Stimulated activated CD4-positive, alpha-beta T cell treated with anti-CD3 and anti-CD28 coated beads, TNF-alpha, amount 100 ng/mL, for 1 hour (primary cell): ENCODE measurements at places on chromosomes 1 and 21.

- no peak for DNase-seq
These were observed 32.6 kb upstream of the RD3 start for GRCh38 chr1:211524521-211524920.

DNA sequence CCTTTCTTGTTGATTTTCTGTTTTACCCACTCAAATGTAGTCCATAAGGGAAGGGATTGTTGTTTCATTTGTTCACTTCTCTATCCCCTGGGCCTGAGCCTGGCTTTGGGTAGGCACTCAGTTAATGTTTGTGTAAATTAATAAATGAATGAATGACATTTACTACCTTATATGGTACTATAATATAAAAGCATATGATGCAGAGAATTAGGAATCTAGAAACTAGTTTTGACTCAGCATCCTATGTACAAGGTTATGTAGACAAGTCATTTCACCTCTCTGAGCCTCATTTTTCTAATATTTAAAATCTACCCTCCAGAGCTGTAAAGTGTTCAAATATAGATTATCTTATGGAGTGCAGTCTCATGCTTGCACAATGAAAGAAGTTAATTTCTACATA lies 68.9 kb upstream of the S1PR1 start:
- DNase-seq = no peak

GRCh38 chr1:227604446-227604845 lies 41.1 kb downstream of the ZNF678 start:
- no peak for DNase-seq

GRCh38 chr21:42512346-42513034 lies 1.2 kb upstream of the SLC37A1 start:
- DNase-seq = no peak

- no peak for DNase-seq
These were observed 12.3 kb downstream of the ARHGEF10L start for GRCh38 chr1:17551755-17552234.

DNA sequence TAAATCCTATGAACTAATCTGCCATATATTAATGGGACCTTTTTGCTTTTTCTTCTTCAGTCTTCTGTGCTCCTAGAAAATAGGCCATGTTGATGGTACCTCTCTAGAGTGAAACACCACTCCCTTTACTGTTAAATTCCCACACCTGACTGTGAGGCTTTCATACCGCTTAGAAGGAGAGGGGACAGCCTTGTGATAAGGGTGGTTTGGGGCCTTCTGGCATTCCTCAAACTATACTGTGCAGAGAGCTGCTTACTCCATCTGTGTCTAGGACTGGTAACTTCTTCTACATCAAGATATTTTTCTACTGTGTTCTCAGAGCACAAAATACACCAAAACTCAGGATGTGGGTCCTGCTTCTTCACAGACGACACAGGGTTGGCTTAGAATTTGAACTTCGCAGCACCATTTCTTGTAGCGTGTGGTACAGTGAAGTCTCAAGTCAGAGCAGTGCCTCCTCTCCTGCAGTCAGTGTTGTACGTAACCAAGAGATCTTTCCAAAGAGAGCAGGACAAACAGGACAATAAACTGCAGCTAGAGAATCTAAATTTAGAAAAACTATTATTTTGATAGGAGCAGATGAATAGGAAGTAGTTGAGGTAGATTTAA lies 43.8 kb downstream of the MACO1 start:
- no peak for DNase-seq

DNA sequence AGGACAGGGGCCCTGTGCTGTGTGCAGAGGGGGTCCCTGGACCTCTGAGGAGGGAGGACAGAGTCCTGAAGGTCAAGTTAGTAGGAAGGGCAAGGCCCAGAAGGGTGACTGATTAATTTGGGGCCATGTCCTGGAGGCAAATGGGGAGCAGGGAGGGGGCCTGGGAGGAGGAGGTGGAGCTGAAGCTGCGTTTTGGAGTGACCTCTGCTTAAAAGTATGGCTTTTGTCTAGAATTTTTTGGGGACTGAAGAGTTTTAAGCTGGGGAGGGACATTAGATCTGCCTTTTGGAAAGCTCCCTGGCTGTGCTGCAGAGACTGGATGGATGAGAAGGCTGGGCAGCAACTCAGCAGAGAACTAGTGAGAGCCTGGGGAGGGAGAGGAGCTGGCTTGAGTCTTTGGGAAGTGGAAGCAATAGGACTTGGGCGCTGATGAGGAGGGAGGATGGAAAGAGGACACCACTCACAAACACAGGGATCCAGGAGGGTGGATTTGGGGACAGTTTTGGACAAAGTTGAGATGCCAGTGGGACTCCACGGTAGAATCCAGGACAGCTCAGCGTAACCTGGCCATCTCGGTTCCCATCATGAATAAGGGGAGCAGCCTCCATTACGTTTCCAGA lies 52.9 kb downstream of the ACBD3 start:
- DNase-seq = no peak

DNA sequence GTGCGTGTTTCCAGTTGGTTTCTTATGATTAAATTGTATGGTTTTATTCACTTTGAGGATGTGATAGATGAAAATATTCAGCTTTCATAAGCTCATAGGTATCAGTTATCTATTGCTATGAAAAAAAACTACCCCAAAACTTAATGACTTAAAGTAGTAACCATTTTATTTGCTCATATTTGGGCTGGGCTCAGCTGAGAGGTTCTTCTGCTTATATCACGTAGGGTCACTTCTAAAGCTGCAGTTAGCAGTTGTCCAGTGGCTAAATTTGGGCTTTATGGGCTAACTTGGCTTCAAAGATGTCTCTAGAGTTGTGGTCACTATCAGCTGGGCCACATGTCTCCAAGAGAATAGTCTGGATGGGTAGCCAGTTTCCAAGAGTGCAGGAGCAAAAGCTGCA lies 206.4 kb upstream of the LYPLAL1 start:
- no peak for DNase-seq

DNA sequence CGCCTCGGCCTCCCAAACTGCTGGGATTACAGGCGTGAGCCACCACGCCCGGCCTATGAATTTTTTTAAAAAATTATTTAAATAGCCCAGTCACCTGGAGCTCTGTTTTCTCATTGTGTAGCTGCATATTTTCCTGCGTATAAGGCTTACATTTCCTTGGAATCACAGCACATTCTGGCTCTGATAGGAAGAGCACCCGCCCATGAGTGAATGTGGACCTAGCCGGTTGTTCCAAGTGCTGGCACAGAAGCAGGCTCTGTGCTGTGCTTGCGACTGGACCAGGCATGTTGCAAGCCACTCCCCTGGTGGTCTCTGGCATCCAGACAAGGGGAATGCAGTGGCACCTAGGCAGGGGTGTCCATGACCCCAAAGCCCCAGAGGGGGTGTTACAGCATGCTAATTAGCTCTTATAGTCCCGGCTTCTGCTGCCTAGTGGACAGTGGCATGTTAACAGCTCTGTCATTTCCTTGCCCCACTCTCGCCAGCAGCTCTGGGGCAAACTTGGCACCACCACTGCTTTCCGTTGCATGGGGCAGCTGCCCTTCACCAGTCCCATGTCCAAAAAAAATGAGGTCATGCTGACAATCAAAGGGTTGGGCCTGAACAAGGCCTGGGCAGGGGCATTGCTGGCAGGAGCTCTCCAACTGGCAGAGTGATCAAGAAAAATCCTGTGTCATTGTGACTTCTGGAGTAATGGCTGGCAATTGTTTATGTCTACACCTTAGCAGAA lies 5.2 kb upstream of the VTCN1 start:
- DNase-seq = no peak

- DNase-seq = no peak
These were observed 64.3 kb downstream of the PRKAA2 start for GRCh38 chr1:56709269-56709880.

DNA sequence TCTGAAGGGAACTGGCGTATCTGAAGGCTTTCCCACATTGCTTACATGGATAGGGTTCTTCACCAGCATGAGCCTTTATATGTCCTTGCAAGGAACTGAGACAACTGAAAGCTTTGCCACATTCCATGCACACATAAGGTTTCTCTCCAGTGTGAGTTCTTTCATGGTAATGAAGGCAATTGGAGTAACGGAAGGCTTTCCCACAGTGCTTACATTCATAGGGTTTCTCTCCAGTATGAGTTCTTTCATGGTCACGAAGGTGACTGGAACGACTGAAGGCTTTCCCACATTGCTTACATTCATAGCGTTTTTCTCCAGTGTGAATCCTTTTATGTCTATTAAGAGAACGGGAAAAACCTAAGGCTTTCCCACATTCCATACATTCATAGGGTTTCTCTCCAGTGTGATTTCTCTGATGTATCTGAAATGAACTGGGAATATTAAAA lies 15.0 kb downstream of the ZNF124 start:
- DNase-seq = no peak

GRCh38 chr1:161191971-161192370 lies 6.9 kb downstream of the ADAMTS4 start:
- no peak for DNase-seq

- no peak for DNase-seq
These were observed 10.5 kb downstream of the MIIP start for GRCh38 chr1:12029720-12030339.

DNA sequence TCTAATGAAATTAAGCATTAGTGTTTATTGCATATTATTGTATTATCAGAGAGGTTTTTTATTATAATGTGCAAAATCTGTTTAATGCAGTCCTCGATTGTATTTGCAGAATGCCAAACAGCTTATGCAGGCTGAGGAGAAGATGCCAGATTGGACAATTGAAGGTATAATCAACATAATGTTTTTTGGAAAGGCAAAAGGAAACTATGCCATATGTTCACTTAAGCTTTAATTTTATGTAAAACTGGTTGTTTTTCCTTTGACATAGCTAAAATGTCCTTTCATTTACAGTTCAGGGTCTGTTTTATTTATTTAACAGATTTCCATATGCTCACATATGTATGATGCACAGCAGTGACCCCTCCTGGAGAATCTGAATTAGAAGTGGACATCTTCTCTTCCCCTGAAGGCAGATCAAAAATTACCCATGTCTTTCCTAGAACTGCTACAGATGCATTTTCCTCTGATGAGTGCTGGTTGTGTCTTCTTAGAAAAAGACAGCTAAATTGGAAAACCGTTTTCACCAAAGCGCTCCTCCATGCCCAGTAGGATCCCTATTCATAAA lies 143.5 kb upstream of the USH2A start:
- DNase-seq = no peak
